ENCODE measurements at places on chromosomes 4 and X.

DNA sequence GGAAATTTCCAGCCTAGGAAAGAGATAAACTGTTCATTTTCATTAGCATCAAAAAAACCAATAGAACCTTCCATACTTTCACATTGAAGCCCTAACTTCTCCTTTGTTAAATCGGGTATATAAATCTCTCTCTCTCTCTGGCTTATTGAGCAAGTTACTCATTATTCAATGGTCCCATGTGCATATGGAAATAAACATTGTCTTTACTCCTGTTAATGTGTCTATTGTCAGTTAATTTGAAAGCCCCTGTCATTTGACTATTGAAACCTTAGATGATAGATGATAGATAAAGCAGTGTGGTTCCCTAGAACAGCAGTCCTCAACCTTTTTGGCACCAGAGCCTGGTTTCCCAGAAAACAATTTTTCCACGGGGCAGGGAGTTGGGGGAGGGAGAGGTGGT lies 46.8 kb downstream of the CENPVL3 start:
- DNase-seq: no peak

DNA sequence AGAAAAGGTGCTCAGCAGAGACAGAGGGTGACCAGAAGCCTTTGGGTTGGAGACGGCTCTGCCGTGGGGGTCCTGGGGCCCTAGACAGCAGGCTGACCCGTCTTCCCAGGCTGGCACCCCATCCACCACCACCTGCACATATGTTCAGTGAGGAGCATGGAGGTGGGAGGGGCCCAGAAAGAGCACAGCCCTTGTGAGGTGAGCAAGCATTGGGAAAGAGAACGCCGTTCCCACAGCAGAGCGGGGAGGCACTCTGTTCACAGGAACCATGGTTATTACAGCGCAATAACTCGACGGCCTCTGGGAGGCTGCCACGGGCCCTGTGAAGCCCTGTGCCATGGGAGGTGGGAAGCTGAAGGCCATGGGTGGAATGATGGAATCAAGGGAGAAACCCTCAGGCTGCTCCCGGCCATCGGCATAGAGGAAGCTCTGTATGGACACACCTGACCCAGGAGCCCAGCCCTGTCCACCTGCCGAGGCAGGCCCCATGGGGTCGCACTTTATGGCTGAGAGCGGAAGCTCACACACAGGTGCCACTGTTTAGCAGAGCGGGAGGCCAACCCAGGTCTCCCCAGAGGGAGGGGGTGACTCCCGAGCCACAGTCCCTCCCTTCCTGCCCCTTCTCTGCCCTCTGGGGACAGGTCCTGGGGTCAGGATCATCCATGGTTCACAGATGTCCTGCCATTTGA lies 93.5 kb upstream of the AFAP1 start:
- DNase-seq: no peak

DNA sequence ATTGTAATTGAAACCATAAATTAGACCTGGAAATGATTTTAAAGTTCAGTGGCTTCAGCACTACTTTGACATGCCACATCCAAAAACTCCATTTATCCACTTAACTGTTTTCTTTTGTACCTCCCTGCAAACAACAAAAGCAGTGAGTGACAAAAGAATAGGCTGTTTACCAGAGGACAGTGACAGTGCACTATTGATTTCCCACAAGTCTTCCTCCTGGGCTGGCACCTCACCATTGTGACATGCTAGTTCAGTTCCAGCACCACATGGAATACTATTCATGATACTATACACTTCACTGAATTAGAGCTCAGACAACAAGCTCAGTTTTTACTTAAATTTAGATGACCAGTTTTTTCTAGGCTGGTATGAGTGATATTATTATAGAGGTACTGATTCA lies 29.3 kb downstream of the MOSPD2 start:
- DNase-seq: no peak

DNA sequence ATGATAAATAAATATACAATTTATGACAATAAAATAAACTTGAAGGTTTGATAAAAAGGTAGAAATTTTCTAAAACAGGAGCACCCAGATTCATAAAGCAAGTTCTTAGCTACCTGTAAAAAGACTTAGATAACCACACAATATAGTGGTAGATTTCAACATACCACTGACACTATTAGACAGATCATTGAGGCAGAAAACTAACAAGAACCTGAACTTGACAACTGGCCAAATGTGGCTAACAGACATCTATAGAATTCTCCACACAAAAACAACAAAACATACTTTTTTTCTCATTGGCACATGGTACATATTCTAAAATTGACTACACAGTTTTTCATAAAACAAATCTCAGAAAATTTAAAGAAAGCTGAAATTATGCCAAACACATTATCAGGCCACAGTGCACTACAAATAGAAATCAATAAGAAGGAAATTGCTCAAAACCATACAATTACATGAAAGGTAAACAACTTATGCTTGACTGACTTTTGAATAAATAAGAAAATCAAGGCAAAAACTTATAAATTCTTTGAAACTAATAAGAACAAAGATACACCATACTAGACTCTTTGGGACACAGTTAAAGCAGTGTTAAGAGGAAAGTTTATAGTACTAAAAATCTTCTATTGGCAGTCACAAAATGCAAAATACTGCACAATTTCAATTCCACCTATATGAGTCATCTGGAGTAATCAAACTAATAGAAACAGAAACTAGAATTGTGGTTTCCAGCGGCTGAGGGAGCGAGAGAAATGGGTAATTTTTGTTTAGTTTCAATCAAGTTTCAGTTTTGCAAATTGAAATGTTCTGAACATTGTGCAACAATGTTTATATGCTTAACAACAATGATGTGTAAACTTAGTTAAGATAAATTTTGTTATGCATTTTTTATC lies 925.6 kb downstream of the SH3BGRL start:
- DNase-seq: peak; percentile 28

- peak; percentile 33 for DNase-seq
Measured at GRCh38 chr4:88605736-88606135, 13.5 kb downstream of the HERC3 start.
